ENCODE measurements at places on chromosomes 12 and 14. TPM values are rescaled to one million over a fixed set of nuclear protein-coding genes. Genes with fewer than 3 reads are reported as not detected.

ART4 gene
- total RNA-seq = 0.82 TPM

KLRB1 gene
- not detected for total RNA-seq

MARS1 gene
- 146 TPM for total RNA-seq

DCN gene
- total RNA-seq = 961 TPM

CBLN3 gene
- total RNA-seq = 1.6 TPM

IFNG-AS1 gene
- total RNA-seq = not detected

Data from smooth muscle cell of the coronary artery (primary cell).